CD4-positive, alpha-beta T cell treated with Interleukin-12 subunit alpha and Interleukin-12 subunit beta, for 1 hour (primary cell): ENCODE measurements at places on chromosomes 12 and 14.

DNA sequence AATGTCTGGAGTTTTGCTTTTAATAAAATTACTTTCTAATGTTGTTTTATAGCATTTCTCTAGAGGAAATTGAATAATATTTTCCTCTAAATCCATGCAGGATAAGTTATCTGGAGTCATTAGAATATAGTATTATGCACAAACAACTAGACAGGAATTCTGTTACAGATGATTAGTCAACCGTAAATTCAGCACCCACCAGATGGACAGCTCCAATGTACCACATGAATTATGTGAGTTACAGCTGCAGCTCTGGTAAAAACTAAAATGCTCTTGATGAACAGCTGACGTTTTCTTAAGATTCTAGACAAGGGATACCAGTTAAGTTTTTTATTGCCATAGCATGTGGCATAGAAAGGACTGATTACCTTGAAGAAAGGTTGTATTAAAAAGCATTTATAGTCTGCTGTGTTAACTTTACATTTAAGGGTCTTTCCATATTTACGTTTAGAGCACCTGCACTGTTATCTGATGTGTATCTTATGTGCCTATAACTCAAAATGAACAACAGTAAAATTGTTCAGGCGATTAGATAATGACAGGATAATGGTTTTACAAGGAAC, 321.4 kb upstream of the LRFN5 start:
- peak; percentile 1 for DNase-seq

GRCh38 chr12:65823513-65824375, 539 bp upstream of the HMGA2 start:
- DNase-seq: no peak

DNA sequence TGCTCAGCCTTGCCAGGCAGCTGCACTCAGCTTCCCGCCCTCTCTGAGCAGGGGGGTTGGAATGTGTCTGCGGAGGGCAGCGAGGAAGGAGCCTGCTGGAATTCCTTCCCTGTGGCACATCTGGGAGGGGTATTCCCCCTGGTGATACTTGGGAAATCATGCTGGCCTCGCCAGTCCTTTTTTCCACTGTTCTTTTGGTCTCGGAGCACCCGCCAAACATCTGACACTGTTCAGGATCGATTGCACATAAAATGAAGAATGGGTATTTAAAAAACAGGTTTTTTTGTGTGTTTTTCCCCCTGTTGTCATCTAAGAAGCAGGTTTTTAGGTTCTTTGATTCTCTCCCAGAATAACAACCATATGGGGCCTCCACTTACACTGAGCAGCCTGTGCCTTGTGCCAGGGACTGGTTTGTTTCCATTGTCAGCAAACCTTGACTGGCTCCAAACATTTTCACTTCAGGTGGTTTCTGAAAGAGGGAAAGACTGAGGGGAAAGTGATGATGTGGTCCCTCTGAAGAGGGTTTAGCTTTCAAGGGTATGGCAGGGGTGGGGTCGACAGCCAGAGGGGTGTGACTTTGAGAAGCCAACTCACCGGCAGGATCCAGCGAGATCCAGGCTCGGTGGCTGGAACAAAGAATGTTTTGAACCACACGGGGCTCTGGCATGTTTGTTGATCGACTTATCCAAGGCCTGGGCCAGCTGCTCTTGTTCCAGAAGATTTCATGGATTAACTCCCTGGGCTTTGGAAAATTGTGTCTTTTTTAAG, 215.1 kb downstream of the CACNA1C start:
- no peak for DNase-seq

GRCh38 chr14:33879684-33880286, 71.1 kb downstream of the EGLN3 start:
- no peak for DNase-seq

DNA sequence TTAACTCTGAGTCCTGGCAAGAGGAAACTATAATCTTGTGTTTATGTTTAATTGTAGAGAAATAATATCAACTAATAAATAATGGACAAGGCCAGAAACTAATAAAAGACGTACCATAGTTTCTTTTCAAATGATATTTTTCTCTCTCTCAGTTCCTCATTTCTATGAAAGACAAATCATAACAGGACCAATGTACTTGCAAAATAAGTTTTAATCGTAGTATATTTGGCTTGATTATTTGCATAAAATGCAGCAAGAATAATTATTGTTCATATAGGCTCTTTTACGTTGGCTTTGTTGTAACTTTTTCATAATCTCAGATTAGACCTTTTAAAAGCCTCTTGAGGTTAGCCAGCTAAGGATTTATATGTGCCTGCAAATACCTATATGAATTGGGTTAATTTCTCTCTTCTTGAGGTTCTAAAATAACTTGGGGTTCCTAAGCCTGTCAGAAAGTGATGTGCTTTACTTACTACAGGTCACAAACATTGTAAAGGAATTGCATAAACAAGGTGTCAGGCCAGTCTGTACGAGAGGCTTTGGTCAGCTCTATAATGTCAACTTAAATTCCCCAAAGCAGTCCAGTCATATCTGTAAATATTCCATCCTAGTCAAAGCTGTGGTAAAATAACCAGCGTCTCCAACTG, 152.8 kb upstream of the PTPRQ start:
- no peak for DNase-seq

- DNase-seq: no peak
Measured at GRCh38 chr12:13039328-13039956, 4.7 kb upstream of the FAM234B start.

GRCh38 chr12:57027011-57027804, 10.9 kb upstream of the TAC3 start:
- no peak for DNase-seq
